ENCODE measurements at places on chromosomes 3 and 15.

DNA sequence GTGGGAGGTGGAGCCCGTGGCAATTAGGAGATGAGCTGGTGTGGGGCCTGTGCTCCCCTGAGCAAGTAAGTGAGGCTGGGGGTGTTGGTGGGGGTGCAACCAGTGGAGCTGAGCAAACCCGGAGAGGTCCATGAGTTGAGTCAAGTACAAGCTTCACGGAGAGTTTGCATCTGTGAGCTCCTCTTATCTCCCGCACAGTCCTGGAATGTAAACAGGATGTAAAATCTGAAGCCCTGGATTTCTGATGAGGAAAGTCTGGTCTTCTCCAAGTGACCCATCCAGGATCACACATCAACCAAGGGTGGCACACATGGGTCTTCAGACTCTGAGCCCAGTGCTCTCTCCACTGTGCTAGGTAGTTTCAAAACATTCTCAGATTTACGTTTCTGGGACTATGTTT is 67.8 kb downstream of the LSM3 start:
- no peak for DNase-seq

GRCh38 chr15:49235446-49236124 is 65.5 kb downstream of the GALK2 start:
- no peak for DNase-seq

GRCh38 chr15:27258287-27258686 is 287.3 kb downstream of the GABRG3 start:
- no peak for DNase-seq

DNA sequence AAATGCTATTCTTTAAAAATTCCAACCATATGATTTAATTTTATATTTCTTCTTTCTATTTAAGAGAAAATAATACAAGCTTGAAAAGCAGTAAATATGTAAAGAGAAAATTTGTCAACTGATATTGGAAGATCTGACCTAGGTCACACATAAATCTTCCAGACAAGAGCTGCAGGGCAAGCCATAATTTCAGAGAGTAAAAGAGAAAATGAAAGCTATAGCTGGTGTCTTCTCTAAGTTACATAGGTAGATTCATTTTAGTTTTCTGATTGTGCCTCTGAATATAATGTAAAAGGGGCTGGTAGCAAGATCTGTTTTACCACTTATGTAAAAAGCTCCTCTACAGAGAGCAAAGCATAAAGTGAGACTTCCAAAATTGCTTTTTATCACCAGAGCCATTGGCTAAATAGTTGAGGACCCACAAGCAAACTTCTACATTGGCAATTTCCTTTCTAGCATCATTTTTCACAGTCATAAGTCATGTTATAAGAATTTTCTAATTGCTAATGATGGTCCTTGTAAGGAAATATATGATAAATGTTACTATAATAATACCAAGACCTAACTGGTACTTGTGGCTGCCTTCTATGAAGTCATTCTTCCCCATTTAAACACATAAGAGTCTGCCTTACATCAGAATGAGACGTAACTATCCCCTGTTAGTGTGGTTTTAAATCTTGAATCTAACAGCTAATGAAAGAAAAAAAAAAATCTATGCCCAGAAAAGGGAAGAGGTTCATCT is 80.8 kb upstream of the SKOR1 start:
- DNase-seq, result no peak

- no peak for DNase-seq
These were observed 22.1 kb upstream of the PRR23E start for GRCh38 chr3:127170814-127171213.

DNA sequence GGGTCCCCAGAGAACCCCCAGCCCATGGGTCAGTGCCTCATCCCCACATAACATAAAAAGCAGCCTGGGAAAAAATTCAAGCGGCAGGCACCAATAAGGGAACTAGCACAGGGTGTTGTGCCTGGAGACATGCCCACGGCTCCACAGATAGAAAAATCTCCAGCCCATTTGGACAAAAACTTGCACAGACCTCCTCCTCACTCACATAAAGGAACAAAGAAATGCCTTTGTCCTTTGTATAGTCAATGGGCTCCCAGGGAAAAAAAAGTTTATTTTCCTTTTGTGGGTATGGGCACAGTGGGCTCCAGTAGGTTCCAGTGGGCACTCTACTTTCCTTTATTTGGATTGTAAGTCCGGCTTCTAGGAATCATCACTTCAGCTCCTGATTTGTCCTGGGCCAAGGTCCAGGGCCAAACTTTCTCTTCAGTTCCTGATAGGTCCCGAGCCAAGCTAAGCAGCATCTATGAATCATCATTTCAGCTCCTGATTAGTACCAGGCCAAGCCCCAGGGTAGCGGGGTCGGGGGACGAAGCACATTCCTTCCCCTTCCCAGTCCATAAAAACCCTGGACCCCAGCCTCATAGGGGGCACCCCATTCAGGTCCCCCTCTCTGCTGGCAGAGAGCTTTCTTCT is 1.6 kb upstream of the DNAH12 start:
- no peak for DNase-seq

GRCh38 chr15:70293591-70294470 is 196.1 kb upstream of the TLE3 start:
- no peak for DNase-seq

DNA sequence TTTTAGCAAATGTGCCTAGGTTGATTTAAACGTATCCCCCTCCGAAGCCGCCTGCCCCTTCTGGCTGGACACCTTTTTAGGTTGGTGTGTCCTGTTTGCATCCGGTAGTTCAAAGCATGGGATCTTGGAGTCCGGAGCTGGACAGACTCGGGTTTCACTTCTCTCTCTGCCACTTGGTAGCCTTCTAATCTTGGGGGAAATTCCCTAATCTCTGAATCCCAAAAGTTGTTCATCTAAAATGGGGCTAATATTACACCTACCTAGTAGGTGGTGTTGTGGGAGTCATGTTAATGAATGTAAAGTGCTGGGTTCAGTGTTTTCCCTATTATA is 760 bp downstream of the FANCI start:
- DNase-seq, result no peak

DNA sequence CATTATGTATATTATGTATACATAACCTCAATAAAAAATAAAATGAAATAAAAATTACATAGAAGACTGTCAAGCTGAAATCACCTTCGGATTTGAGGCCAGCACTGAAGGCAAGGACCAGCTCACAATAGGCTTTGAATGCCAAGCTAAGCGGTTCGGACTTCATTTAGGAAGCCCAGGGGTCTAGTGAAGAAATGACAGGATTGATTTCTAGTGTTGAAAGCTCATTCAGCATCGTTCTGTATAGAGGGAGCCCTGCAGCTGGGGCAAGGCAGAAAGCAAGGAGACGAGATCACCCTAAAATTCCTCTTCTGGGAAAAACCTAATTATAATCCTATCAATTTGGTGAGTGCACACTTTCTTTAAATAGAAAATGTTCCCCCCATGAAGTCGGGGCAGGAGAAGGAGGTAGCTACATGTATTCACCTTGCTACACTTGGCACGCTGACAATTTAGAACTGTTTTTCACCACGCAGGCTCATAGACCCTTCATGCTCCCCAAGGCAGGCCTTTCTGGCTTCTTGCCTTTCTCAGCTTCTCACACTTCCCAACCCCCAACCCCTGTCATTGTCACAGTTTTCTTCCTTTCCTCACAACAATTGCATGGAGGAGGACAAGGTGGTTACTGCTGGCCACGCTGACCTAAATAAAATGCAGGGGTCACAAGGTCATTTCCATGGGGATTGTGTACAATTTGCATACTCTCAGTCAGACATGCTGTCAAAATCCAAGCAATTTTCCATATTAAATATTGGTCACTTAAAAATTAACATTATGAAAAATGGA is 44.4 kb upstream of the SSR3 start:
- no peak for DNase-seq

DNA sequence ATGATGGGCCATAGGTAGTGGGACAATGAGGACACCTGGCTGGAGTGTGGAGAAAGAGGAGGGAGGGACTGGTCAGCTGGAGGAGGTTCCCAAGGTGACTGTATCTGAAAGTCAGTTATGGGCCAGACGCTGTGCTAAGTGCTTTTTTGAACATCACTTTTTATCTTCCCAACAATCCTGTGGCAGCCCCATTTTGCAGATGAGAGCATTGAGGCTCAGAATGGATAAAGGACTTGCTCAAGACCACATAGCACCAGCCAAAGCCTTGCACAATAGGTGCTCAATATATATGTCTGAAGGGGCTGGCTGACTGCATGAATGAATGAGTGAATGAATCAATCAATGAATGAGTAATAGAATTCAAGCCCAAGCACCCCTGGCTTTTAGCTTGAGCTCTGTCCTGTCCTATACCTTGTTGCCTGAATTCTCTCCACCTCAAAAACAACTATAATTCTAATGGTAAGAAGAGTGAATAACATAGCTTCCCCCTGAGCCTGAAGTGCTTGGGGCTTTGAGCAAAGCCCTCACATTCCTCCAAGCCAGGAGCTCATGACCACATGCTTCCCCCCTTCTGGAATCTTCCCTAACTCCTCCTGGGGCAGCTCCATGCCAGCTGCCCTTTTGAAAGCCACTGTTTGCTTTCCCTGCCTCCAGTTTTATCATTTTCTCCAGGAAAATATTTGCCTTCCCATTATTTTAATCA is 150.9 kb downstream of the RPLP1 start:
- no peak for DNase-seq

DNA sequence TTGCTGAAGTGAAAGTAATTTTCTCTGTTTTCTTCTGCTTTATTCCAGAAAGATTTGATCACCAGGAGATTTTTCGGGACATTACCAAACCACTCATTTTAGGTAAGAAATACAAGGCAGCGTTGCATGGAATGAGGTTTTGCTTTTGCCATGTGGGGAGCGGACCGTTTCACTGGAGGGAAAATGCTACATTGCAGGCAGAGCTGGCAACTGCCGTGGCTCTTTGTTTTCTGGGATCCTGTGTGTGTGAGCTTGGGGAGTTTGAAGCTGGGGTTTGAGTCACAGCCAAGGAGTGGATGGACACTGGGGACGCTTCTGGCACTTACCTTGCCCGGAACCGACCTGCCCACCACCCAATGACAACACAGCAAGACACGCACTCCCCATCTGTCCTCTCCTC is 109.9 kb downstream of the APBA2 start:
- DNase-seq, result no peak

GRCh38 chr15:41634072-41634626 is 26.1 kb upstream of the MGA start:
- no peak for DNase-seq

DNA sequence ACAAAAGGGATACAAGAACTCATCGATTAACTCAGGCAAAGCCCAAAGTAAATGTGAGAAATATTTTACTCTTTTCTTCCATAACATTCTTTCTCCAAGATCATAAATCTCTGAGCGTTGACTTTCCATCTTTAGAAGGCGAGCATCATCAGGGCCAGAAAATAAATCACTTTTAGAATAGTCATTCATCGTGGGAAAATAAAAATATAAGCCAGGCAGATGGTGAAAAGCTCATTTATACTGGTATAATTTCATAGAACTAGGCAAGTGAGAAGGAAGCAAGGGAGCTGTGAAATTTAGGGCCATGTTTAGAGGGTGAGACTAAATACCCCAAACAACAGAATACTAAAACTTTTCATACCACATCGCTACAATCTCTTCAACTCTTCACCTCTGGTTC is 191.0 kb downstream of the STT3B start:
- no peak for DNase-seq

GRCh38 chr3:4515916-4516579 is 22.9 kb downstream of the ITPR1 start:
- DNase-seq, result no peak

- DNase-seq, result no peak
These were observed 1064.5 kb downstream of the ZPLD1 start for GRCh38 chr3:103499132-103499900.

GRCh38 chr3:11558002-11558401 is 85.7 kb downstream of the VGLL4 start:
- DNase-seq, result no peak

- no peak for DNase-seq
These were observed 171.9 kb upstream of the CTDSPL start for GRCh38 chr3:37689645-37690356.

GRCh38 chr3:194293546-194294198 is 57.5 kb downstream of the CPN2 start:
- DNase-seq, result no peak

DNA sequence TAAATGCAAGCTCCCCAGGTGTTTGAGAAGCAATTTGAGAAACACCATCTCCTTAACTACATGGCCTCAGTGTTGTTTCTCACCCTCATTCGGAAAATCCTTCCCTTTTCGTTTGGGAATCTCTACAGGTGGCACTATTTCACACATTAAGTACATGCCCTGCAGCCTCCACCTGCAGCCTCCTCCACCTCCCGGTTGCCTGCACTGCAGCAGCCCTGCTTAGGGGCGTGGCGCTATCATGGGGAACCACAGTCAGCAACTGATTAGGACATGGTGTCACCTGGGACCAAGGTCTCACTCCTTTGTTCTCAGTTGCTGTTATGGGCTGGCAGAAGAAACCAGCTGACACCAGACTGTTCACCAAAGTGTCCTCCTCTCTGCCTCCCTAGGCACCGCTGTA is 11.7 kb upstream of the ZNF774 start:
- no peak for DNase-seq

DNA sequence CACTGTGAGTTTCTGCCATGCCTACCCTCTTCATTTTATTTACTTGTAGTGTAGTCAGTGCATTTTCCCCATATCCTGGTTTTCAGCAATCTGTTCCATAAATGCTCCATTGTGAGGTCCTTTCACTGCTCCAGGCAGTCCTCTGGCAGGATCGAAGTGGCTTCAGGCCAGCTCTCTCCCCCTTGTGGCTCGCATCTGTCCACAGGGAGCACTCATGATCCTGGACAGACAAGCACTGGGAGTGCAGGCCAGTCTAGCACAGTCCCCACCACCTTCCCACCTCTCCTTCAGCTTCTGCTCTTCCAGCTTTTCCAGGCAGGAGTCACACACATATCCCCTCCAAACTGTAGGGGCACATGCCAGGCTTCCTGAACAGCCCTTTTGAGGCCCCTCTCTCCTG is 173.6 kb downstream of the PPM1L start:
- DNase-seq, result no peak

- DNase-seq, result no peak
These were observed 359.8 kb upstream of the C2CD4B start for GRCh38 chr15:62524848-62525247.

Data from T-helper 17 cell (primary cell).